CD4-positive, alpha-beta T cell treated with Interferon gamma for 1 hour (primary cell): ENCODE measurements at places on chromosomes 16 and 17.

- peak; percentile 78 for DNase-seq
These were observed 31.4 kb downstream of the ACTG1 start for GRCh38 chr17:81481073-81481799.

DNA sequence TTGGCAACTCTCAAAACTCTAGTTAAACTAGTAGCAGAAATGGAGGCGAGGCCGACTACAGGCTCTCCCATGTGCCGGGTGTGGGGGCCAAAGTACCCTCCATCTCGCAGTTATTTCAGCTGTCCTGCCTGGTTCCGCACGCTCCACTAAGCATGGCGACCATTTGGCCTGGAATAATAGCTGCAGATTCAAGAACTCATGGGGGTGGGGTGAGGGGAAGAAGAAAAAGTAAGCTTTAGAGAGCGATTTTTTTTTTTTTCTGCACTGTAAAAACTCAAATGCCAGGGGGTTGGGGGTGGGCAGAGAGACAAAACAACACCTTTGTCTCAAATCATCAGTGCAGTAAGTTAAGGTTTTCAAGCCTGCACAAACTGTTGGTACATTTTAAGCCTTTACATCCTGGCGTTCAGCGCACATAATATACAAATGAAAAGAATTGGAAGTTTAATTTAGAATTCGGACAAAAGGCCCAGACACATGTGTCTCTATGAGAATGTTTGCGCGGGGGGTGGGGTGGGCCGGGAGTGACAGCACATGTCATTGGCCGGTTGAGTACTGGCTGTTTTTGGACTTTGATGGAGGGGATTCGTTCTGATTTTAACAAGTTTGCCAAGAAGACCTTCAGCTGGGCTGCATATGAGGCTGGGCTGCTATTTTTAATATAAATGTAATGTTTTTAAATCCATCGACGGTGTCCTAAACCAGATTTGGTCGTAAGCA lies 694.7 kb upstream of the SALL1 start:
- no peak for DNase-seq

GRCh38 chr17:44940317-44940716 lies 7.3 kb downstream of the KIF18B start:
- DNase-seq: no peak

GRCh38 chr16:81841722-81842121 lies 62.6 kb downstream of the PLCG2 start:
- peak; percentile 56 for DNase-seq

DNA sequence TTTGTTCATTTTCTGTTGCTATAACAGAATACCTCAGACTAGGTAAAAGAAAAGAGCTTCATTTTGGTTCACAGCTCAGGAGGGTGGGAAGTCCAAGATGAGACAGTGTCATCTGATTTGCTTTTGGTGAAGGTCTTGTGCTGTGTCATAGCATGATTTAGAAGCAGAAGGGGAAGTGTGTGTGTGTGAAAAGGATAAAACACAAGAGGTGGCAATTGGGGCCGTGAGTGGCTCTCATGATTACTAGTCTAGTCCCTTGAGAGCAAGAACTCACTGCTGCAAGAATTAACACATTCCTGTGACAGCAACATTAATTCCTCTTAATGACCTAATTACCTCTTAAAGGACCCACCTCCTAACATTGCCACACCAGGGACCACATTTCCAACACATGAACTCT lies 8.3 kb downstream of the SLC35G3 start:
- DNase-seq: no peak

DNA sequence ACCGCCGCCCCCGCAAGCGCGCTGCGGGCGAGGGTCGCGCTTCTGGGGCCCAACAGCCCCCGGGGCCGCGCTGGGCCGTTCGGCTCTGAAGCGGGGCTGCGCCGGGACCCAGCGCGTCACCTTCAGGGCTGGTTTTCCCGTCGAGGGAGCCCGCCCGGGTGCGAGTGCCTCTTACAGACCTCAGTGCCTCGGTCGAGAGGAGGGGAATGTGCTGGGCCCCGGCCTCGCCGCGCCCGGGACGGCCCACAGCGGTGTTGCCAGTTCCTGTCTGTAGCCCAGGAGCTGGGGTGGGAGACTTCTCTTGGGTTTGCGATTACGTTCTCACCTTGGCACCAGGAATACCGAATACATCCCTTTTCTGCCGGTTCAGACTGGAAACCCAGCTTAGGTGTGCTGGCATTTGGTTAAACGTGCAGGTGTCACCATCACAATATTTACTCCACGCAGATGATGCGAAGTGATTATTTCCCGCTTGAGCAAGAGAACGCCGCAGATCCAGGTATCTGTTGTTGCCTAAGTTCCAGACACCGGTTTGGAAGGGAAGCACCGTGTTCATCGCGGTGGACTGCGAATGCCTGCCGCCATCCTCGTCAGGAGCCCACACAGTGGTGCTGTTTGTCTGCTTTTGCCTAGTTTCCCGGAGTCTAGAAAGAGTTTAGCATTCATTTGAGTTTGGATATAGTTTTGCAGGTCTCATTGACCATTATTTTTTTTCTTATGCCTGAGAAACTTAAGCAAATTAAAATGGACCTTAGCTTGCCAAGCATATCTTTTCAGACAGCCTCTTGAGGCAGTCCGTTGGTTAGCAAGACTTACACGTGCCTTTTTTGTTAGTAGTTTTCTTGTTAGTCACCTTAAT lies 914 bp downstream of the MAP1LC3B start:
- DNase-seq: peak; percentile 26

- no peak for DNase-seq
These were observed 4.5 kb downstream of the CDH5 start for GRCh38 chr16:66370786-66371684.

GRCh38 chr17:17077861-17078732 lies 35.8 kb downstream of the MPRIP start:
- no peak for DNase-seq

- DNase-seq: no peak
These were observed 11.7 kb downstream of the ZFHX3 start for GRCh38 chr16:73036074-73036826.

DNA sequence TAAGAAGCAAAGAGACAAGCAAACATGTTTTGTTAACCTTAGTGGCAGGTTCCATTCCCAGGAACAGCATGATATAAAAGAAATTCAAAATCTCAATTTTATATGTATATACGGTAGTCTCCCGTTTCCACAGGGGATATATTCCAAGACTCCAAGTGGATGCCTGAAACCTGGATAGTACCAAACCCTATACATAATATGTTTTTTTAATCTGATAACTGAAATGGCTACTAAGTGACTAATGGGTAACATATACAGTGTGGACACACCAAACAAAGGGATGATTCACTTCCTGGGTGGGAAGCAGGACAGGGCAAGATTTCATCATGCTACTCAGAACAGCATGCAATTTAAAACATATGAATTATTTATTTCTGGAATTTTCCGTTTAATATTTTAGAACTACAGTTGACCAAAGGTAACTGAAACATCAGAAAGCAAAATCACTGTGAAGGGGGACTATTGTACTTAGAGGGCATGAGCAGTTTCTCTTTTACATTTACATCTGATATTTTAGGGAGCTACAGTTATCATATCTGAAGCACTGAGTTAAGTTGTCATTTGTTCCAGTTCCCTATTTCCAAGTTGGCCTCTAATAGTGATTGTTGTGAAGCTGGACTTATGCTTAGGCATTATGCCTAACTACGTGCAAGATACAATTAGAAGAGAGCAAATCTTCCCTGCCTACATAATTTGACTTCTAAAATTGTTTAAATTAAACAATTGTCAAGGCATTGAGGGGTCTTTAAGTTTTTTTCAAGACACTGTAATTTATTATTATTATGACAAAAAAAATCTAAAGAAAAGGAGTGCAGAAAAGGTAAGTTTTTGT lies 34.1 kb upstream of the ABCA6 start:
- DNase-seq: peak; percentile 6

DNA sequence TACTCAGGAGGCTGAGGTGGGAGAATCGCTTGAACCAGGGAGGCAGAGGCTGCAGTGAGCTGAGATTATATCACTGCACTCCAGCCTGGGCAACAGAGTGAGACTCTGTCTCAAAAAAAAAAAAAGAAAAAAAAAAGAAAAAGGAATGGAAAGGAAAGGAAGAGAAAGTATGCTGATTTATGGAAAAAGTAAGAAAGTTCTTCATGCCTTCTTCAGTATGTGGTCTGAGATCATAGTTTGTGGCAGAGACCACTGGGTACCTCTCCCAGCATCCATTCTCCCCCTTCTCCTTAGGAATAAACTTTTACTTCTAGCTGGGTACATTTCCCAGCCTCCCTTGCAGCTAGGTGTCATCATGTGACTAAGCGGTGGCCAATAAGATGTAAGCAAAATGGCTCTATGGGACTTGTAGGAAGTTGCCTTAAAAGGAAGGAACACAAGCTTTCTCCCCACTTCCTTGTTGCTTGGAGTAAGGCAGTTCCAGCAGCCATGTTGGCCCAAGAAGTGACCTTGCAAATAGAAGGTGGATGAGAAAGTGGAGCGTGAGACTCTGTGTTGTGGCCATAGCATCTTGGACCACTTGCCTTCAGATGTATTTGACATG lies 26.1 kb upstream of the XPO6 start:
- no peak for DNase-seq

DNA sequence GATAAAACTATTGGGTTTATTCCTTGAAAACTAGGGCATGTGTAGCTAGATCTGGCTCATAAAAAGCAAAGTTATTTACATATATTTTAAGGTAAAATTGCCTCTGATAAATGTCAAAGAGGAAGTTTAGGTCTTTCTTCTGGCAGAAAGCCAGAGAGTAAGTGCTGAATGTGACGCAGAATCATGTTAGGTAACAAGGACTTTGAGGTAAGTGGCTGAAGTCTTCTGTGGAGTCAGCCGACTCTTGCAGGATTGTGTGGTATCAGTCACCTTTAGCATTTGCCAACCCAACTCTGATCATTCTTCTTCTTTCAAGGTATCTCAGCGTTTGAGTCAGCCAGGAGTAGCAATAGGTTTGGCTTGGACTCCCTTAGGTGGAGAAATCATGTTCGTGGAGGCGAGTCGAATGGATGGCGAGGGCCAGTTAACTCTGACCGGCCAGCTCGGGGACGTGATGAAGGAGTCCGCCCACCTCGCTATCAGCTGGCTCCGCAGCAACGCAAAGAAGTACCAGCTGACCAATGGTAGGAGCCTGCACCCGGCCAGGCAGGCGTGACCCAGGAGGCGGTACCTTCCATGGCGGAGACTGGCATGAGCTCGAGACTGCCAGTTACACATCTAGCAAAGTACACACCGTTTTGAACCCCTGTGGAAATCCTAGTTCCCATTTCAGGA lies 37.9 kb downstream of the SIAH1 start:
- no peak for DNase-seq

DNA sequence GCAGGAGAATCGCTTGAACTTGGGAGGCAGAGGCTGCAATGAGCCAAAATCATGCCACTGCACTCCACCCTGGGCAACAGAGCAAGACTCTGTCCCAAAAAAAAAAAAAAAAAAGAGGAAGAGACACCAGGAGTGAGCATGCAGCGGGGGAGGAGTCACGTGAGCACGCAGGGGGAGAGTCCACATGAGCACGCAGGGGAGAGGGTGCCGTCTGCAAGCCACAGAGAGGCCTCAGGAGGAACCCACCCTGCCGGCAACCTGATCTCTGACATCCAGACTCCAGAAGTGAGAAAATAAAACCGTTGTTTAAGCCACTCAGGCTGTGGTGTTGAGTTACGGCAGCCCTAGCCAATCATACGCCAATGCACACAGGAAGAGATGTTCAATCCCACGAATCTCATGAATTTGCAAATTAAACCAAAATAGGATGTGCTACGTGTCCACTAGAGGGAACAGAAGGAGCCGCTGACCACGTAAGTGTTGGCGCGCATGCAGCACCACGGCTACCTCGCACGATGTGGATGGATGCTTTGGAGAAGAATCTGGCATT lies 42.2 kb downstream of the CCDC57 start:
- DNase-seq: peak; percentile 14

GRCh38 chr17:12744298-12744697 lies 45.0 kb upstream of the ARHGAP44 start:
- no peak for DNase-seq

DNA sequence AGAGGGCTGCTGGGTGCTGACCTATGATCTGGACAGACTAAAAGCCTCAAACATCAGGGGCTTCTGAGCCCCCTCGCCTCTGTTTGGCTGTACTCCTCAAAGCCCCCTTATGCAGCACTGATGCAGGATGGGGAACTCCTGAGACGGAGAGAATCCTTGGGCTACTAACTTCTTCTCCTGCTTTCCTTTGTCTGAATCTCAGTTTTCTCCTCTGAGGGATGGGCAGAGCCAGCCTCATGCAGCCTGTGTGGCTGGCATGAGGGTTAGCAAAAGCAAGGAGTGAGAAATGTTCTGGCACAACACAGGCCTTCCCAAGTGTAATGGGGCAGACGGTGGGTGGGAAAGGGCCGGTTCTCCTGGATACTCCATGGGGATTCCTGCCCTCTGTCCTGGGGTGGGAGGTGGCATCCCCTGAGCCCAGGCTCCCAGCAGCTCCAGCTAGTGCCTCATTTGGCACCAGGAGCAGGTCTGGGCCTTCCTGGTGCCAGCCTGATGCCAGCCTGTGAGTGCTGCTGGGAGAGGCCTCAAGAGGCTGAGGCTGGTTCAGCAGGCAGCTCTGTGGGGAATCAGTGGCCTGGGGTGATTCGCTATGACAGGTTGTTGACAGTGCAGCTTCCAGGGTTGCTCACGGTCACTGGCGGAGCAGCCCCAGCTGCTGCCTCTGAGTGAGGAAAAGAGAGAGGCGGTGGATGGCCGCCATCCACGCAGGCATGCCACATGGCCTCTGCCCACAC lies 4.0 kb upstream of the BRD7 start:
- no peak for DNase-seq

DNA sequence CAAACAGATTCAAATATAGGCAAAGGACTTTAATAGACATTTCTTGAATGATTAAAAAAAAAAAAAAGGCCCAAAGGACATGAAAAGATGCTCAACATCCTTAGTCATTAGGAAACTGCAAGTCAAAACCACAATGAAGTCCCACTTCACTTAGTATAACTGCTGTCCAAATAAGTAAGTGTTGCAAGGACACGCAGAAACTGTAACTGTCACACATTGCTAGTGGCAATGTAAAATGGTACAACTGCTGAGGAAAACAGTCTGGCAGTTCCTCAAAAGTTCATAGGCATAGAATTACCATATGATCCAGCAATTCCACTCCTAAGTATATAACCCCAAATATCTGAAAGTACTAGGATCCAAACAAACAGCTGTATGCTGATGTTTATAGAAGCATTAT lies 112.7 kb downstream of the BRIP1 start:
- DNase-seq: no peak

- DNase-seq: no peak
These were observed 25.8 kb upstream of the HLF start for GRCh38 chr17:55238931-55239297.

GRCh38 chr17:7922269-7922844 lies 6.3 kb upstream of the RNF227 start:
- no peak for DNase-seq
